ENCODE measurements at places on chromosomes 11 and 22.
A peak's percentile ranks its signal among the peaks of the same experiment; 100 is the strongest.

- no peak for DNase-seq
Measured at GRCh38 chr11:21636561-21636960, 556.3 kb upstream of the ANO5 start.

DNA sequence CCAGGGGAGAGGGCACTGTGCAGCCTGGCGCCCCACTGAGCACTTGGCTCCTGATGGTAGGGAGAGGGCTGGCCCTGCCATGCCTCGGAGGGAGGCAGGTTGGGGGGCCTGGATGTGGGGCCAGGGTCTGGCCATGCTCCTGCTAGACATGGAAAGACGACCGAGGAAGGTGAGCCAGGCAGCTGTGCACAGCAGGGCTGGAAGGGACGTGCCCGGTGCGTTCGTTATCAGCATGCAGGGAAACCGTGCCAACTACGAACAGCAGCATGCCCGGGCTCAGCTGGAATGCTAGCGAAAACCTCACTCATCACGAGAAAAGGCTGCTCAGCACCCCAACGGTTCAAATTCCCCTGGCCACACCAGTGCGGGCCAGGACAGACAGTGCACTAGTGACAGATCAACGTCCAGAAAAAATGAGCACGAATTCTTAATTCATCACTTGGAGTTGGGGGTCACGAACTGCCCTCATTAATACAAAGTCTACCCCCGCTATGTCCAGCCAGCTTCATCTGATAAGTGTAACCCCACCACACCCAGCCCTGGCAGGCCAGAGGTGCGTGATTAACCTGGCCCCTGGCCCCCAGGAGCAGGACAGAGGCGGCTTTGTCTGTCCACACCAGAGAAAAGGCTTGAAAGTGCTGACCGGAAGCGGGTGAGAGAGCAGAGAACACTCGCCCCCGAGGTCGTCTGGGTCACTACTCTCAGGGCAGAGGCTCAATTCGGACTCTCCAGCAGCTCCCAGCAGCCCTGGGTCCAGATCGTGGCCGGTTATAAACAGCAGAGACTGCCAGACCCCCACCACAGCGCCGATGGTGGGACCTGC is 84.2 kb downstream of the CELSR1 start:
- DNase-seq = no peak

GRCh38 chr11:113369411-113369810 is 18.2 kb upstream of the ANKK1 start:
- no peak for DNase-seq

DNA sequence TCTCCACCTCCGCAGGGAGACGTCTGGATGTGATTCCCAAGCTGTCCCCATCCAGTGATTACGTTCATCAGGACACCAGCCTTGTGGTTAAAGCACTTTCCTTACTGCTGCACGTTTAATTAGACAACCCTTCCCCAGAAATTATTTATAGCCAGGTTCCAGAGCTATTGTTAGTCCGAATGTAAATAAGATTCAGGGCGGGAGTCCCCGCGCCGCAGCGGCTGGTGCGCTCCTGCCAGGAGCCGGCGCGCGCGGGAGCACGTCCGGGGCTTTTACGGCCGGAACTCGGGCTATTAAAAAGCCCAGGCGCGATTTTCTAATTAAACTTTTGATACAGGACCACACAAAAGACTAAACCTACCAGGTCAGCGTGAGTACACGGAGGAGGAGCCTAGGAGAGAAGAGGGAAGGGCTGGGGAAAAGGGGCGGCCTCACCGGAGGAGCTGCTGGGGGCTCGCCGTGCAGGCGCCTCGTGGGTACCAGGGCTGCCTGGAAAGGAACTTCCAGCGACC is 538.3 kb downstream of the OPCML start:
- no peak for DNase-seq

DNA sequence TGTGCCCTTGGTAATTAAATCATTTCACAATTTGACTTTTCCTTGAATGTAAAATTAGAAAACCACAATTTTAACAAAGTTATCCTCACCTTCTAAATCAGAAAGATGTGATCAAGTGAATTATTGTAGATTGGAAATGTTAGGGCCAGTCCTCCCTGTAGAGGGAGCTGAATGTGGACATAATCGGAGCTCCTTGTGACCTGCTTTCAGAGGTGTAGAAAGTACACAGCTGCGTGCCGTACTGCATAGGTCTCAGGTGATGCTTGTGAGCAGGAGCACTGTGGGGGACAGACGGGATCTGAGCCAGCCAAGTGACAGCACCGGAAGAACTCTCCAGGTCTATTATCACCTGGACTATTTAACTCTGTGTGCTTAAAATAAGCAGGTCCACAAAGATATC is 338.0 kb downstream of the AASDHPPT start:
- DNase-seq = no peak

GRCh38 chr11:14623036-14623435 is 20.6 kb upstream of the PDE3B start:
- no peak for DNase-seq

GRCh38 chr11:76419896-76420295 is 24.9 kb upstream of the EMSY start:
- no peak for DNase-seq

- DNase-seq = no peak
Measured at GRCh38 chr11:71396548-71397123, 51.6 kb downstream of the DHCR7 start.

- no peak for DNase-seq
Measured at GRCh38 chr11:21541187-21541751, 651.6 kb upstream of the ANO5 start.

DNA sequence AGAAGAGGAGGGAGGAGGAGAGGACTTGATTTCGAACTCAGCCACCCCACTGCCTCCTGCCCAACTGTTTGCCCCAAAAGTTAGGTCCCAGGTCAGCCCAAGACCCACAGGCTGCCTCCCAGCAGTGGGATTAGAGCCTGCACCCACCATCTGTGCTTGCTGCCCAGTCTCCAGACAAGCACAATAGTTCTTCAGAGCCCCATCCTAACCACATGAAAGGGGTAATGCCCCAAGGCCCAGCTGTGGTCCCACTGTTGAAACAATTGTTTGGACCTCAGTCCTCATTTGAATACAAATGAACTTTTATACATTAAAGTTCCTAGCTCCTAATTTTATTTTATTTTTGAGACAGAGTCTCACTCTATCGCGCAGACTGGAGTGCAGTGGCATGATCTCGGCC is 5.4 kb upstream of the VPS51 start:
- DNase-seq = no peak

- peak; percentile 20 for DNase-seq
Measured at GRCh38 chr11:26276798-26277424, 55.0 kb upstream of the ANO3 start.

DNA sequence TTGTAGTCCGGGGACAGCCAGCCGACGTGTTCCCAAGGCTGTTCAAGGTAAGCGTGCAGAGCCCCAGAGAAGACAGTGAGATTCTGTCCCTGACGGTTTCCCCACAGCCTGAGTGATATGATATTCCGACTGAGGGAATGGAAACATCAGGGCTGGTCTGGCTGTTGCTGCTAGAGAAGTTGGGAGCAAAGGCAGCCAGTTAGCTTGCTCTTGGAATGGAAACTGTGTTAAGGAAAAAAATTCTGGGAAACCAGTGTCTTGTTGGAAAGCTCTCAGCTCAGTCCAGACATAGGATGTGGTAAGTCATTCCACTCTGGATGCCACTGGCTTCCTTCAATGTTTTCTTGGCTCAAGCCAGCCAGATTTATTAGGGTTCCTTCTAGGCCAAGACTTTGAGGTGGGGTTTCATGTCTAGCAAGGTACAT is 8.8 kb downstream of the CRY2 start:
- no peak for DNase-seq

- DNase-seq = no peak
Measured at GRCh38 chr11:77029829-77030228, 4.4 kb upstream of the B3GNT6 start.

GRCh38 chr22:41512421-41513194 is 31.7 kb downstream of the POLR3H start:
- no peak for DNase-seq

DNA sequence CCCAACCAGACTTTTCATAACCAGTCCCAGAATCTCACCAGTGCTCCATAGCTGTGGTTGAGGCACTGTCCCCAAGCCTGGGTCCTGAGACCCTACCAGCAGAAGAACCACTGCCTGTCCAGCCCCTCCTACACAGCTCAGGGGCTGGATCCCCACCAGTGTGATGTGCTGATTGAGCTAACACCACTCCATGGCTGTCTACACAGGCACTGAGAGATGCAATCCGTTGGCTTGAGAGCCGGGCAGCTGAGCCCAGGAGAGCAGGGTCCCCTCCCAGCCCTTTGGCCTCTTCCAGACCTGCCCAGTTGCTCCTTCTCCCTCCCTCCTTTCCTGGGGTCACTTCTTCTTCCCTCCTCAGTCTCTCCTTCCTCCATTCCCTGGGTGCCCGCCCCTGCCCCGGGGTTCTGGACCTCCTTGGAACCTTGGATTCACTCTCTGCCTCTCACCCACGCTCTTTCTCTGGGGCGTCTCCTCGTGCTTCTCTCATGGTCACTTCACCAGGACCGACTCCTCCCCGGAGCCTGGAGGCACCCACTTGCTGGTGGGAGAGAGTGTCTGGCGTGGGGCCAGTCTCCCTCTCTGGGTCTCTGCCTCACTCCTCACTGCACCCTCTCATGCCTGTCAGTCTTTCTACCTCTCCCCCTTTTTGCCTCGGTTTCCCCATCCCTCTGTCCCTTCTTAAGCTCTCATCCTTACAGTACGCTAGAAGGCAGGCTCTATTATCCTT is 706 bp upstream of the SCYL1 start:
- DNase-seq = no peak

DNA sequence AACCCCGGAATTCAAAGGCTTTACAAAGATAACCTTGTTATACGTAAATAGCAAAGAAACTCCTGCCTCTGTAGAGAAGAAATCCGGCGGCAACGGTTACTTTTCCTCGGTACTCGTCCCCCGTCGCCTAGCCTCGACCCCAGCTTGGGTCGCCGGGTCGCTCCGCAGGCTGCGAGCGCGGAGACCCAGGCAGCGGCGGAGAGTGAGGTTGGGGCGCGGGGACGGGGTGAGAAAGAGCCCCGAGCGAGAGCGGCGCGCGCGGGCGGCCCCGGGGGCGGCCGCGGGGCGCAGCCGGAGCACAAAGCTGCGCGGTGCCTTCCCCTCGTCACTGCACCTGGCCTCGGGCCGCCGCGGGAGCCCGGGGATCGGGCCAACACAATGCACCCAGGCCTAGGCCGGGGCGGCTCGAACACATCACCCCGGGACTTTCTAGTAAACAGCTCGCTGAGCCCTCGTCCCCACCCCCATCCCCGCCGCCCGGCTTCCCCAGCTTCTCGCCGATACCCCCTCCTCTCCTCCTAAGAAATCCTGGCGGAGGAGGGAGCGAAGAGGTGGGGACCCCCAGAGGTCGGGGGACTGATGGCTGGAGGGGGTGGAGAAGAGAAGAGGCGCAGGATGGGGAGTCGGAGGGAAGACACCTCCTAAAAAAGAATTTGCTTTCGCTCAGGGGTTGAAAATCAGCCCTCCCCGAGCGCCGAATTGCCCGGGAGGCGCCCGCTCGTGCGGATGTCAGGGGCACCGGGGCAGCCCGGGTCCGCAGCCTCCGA is 845 bp downstream of the MPPED2 start:
- DNase-seq = no peak

GRCh38 chr11:64220798-64221197 is 5.2 kb downstream of the TRPT1 start:
- DNase-seq = no peak

- no peak for DNase-seq
Measured at GRCh38 chr11:61350803-61351202, 10.9 kb downstream of the CYB561A3 start.

GRCh38 chr11:134226806-134227325 is 2.4 kb downstream of the VPS26B start:
- no peak for DNase-seq

DNA sequence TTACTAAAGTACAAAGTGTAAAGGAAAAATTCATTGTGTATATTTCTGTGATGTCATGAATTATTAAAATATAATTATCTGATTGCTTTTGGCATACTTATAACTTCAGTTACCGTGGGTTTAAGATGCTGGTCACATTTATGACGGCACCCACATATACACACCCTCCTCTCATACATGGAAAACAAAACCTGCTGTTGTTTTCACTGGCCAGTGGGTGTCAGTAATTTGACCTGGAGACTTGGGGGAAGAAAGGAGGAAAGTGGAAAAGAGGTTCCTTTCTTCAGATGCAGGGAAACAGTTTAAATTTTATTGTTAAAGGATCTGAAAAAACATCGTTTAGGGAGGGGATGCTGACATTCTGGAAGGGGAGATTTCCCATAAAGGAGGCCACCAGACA is 742 bp upstream of the BBOX1 start:
- no peak for DNase-seq

DNA sequence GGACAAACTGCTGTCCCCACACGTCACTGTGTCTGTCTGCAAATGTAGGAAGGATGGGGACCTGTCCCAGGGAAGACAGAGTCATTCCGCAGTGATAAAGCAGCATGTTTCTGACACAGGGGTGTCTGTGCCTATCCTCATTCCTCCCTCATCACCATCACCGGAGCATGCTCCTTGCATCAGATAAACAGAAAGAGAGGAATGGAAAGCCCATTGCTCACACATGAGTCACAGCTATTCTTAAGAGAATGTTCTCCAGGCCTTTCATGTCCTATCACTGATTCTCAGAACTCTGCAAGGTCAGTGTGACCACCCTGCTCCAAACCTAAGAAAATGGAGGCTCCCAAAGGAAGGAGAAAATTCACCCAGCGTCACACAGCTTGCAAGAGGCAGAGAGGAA is 38.9 kb downstream of the ZNF195 start:
- no peak for DNase-seq

DNA sequence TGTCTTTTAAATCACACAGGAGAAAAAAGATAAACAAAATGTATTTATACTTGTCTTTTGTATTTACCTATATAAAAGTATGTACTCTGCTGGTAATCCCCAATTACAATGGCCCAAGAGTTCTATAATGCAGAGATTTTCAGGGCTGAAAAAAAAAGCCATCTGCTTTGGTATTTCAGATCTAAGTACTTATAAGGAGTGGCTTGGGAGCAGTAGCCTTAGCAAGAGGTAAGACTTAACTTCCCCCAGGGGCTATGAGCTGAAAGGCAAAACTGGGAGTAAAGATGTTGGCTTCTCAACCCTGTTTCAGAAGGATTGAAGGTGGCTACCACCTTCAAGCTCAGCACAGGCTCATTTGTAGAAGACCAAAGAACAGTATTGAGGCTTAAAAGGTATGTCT is 35.3 kb upstream of the EP300 start:
- DNase-seq = no peak

DNA sequence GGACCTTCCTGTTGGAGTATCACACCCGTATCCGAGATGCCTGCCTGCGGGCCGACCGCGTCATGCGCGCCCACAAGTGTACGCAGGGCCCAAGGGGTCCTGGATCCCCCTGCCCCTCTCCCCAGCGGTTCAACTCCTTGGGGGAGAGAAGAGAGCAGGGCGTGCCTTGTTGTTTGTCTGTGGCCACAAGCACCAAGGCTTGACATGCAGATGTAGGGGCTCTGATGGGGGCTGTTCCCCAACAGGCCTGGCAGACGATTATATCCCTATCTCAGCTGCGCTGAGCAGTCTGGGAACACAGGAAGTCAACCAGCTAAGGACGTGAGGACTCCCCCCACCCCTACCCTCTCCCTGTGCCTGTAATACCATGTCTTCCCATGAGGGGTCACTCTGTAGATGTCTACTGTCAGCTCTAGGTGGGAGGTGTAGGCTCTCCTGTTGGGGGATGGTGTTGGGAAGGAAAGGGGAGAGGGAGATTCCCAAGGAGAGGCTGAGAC is 6.8 kb downstream of the CFL1 start:
- no peak for DNase-seq

Data from stimulated activated CD4-positive, alpha-beta T cell treated with anti-CD3 and anti-CD28 coated beads, Interleukin-1b, Interleukin-23, amount 100 ng/mL, for 48 hours (primary cell).